ENCODE measurements at places on chromosomes 2 and 18.

GRCh38 chr2:181904022-181904632 lies 12.6 kb downstream of the ITPRID2 start:
- DNase-seq, result no peak

DNA sequence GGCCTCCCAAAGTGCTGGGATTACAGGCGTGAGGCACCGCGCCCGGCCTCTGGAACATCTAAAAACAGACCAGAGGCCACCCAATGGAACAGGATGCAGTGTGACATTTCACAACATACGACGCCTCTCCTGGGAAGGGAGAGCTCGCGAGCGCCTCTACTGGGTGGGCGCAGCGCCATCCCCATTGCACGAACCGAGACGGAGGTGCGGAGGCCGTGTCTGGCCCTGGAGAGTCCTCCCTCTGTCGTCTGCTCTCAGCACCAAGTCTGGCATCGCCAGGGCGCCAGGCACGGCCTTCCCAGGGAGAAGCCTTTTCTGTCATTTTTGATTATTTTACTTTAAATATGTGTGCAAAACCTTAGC lies 9.4 kb upstream of the GBX2 start:
- no peak for DNase-seq

- no peak for DNase-seq
Measured at GRCh38 chr18:27627927-27628326, 442.8 kb upstream of the CHST9 start.

- DNase-seq, result no peak
Measured at GRCh38 chr2:141590620-141591019, 540.2 kb downstream of the LRP1B start.

GRCh38 chr2:62204998-62205496 lies 9.1 kb downstream of the B3GNT2 start:
- DNase-seq, result no peak

GRCh38 chr2:52995424-52995823 lies 772.2 kb upstream of the CHAC2 start:
- DNase-seq, result no peak

DNA sequence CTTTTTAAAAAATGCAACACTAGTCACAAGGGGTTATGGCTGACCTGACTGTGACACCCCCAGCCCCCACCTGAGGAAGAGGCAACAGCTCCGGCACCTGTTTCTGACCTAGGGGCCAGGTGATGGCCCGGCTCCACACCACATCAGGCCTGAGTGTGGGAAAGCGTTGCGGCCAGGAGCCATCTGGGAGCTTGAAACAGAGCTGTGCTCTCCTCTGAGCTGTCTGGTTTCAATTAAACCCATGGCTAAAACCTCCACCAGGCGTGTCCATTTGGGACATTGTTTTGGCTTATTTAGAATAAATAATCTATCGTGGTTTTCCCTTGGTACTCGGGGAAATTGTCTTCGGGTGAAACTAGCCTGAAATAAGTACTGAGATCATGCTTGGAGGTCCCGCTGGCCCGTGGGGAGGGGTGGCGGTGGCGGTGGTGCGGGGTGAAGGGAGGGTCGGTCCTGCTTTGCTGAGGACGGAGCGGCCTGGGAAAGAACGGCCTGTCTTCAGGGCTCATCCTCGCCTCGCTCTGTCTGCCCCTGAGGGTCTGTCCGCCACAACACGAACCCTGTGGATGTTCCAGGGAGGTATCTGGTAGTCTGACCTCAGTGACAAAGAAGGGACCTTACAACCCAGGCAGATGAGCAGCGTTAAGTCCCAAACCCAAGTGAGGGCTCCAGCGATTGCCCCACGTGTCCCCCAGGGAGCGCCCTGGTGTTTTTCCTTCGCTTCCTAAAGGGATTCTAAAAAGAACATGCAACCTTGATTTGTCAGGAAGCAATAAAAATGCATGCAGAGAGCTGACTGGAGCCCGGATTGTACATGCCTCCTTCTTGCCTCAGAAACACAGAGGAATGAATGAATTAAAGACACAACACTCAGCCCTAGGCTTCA lies 58.7 kb downstream of the IL1RL2 start:
- no peak for DNase-seq

GRCh38 chr2:50402654-50402960 lies 629.3 kb downstream of the NRXN1 start:
- no peak for DNase-seq

DNA sequence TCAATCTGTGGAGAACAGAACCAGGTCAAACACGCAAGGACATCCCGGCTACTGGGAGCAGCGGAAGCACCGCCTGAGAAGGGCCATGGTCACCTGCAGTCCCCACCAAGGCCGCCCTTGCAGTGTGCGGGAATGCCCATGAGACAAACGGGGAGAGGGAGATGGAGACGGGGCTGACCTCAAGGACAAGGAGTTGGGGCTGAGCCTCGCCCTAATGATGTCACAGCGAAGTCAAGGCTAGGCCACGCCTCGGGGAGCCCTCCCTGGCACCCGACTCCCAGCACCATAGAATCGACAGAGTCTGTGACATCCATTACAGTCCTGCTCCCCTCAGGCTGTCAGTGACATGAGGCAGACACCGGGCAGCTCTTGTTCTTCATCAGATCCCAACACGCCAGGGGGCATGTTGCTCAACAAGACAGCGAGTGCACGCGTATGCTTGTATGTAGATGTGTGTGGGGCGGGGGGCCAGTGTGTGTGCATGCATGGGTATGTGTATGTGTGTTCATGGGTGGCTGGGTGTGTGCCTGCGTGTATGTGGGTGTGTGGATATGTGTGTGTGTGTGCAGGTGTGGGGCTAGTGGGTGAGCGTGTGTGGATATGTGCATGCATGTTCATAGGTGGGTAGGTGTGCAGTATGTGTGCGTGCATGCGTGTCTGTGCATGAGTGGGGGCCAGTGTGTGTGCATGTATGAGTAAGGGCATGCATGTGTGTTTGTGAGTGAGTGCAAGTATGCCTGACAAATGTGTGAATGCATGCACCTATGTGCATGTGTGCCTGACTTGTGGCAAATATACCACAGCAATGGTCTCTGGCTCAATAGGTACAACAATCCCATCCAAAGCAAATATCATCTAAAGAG lies 57.0 kb downstream of the ANKMY1 start:
- no peak for DNase-seq

Measured in right kidney (tissue), 9 donors.